IMR-90 (cell line): ENCODE measurements at places on chromosomes 2 and 18.

DNA sequence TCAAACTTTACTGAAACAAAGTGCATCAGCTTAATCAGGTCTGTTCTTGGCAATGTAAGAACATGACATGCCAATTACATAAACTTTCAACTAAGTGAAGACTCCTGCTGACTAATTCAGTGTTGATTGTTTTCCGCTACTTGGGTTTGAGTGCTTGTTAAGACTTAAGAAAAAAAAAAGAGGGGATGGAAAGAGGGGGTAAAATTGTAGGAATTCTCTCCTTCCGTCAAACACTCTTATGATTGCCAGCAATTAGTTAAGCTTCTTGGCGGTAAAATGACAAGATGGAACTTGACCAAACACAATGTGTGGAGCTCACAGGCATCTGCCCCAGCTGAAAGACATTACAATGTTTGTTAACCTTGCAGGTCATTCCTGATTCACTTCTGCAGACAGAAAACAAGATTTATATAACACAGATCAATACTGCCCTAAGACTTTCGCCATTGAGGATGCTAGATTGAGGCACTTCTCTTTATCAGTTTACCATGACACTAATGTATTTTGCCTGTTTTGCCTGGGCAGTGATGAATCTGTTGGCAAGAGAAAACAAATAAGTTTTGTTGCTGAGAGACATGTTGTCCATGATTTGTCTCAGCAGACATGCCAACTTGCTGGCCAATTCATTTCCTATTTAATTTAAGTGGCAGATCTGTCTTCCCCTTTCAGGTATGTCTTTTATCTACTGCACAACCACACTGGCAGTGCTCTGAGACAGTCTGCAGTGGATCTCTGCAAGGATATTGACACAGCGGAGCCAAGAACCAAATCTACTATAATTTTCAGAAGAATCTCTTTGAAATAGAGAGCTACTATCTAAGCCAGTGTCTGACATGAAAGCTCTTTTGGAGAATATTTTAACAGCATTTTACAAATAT lies 410.0 kb upstream of the KCNH7 start:
- DNase-seq: no peak

- DNase-seq: no peak
Observed at GRCh38 chr2:236408090-236408489, 143.9 kb upstream of the ASB18 start.

DNA sequence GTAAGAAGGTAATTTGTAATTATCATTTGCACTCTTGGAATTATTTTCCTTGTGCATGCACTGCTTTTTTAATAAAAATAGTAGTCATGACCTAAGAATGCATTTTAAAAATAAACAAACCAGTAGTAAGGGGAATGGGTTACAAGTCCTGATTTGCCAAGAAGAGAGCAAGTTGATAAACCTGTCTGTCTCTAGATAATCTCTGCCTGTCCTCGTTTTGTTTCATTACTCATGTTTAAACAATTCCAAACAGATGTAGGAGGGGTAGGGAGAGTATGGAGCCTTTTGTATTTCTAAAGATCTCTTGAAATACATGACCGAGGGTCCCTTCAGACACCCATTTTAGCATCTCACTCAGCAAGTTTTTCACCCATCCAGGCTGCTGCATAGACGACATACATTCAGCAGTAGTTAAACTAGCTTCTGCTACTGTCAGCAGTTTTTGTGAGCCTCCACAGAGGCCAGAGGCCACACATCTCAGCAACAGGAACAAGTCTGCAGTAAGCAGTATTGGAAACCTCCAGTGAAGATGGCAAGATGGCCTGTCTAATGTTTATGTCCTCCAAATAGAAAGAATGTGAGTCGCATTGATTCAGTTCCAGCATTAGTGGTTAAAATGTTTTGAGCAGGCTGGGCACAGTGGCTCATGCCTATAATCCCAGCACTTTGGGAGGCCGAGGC lies 2.3 kb upstream of the EXOC6B start:
- peak; percentile 90 for DNase-seq

DNA sequence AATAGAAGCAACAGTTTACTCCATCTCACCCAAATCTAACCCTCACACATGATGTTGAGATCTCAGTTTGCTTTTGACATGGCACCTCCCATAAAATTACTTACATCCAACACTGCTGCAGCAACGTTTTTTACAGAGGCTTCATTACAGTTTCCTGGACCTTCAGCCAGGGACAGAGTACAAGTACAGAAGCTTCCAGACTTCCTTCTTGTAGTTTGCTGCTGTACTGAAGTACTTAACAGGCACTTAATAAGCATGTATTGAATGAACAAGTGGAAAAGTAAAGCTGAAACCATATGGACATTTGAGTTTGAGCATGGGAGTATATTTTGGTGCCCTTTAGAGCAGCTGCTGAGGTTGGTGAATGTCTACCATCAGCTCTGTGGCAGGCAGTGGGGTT lies 514.2 kb downstream of the PTPRM start:
- no peak for DNase-seq

DNA sequence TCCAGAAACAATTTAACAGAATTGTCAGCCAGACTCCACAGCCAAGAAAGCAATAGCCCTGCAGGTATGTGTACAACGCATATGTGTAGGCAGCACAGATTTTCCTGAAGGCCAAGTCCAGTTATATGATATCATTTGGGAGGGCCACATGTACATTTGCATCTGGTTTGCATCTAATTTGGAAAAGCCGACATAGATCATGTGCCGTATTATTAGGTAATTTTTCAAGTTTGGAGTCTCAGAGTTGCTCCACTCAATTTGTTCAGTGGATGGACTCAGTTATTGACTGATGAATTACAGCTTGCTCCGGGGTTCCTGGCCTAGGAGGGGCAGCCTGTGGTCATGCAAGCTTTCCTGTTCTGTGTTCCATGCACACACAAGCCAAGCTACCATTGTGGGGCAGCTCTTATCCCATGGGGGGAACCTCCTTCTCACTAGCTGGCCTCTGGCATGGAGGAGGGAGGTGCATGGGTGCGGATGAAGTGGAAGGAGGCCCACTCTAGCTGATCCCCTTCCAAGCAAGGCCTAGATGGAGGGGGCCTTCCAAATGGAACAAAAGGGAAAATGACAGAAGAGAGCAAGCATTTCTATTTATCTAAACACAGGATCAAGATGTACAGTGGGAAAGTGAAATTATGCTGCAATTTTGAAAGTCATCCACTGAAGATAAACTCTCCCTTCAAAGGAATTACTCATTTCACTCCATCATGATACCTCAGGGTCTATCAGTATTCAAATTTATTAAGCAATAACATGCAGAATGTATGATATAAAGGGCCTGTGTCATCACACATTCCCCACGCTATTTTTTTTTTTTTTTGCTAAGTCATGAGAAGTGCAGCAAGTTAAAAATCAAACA lies 202.6 kb upstream of the SMAD2 start:
- no peak for DNase-seq

- DNase-seq: peak; percentile 57
Observed at GRCh38 chr2:227503433-227504406, 31.8 kb downstream of the AGFG1 start.

- DNase-seq: peak; percentile 92
Observed at GRCh38 chr2:64359892-64360657, 93.9 kb upstream of the LGALSL start.

GRCh38 chr2:59734743-59735142 lies 818.7 kb downstream of the BCL11A start:
- DNase-seq: no peak

DNA sequence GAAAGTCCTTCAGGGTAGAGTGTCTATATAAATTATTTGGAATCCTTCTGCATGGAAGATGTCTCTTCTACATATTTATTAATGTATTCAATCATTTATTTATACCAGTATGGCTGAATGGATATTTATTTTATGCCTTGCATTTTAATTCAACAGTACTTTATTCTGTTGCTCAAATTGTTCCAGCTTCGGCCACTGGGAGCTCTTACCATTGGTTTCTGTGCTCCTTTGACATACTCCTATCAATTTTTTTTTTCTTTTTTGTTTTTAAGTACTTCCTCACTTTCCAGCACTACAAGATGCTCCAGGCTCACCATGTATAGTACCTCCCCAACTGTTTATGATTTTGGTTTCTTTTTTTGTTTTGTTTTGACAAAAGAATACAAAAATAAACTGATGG lies 39.4 kb upstream of the WIPF1 start:
- no peak for DNase-seq

GRCh38 chr2:162623888-162624287 lies 214.7 kb downstream of the KCNH7 start:
- no peak for DNase-seq

DNA sequence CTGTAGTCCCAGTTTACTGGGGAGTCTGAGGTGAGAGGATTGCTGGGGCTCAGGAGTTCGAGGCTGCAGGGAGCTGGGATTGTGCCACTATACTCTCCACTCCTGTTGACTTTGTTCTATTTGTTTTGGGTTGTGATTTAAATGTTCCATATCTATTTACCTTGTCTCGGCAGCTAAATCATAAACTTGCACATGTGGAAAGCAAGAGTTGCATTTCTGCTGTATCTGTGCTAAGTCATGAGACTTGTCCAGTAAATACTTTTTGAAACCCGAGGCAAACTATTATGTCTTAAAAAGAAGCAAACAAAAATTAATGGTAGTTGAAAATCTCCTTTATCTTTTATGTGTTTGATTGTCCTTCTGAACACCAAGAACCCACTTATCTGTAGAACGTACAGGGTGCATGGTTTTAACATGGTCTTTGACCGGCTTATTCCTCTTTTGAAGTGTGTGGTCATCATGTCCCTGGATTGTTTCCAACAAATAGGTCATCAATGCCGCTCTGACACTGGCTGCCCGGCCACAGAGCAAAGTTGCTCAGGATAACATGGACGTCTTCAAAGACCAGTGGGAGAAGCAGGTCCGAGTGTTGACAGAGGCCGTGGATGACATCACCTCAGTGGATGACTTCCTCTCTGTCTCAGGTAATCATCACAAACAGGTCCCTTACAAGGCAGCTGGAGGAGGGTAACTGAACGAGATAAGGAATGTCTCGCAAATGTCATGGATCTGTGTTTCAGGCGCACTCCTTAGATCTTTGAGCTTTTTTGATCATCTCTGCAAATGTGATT lies 241.1 kb upstream of the LRRTM1 start:
- no peak for DNase-seq

- no peak for DNase-seq
Observed at GRCh38 chr2:241882091-241882625, 12.6 kb downstream of the RTP5 start.

DNA sequence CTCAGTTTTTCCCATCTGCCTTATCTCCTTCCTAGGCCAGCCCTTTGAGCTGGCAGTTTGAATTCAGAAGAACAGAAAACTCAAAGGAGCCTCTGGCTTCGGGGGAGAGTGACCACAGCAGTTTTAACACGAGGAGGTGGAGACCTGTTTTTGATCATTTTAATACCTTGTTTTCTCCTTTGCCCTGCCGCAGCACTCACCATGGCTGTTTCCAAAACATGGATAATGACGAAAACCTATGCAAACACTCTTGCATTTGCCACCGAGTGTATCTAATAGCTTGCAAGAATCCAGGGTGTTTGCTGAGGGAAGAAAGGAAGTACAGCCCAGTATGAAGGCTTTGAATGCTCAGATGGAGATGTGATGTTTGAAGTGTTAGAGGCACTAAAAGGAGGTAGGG lies 167.1 kb downstream of the PRKCE start:
- no peak for DNase-seq

DNA sequence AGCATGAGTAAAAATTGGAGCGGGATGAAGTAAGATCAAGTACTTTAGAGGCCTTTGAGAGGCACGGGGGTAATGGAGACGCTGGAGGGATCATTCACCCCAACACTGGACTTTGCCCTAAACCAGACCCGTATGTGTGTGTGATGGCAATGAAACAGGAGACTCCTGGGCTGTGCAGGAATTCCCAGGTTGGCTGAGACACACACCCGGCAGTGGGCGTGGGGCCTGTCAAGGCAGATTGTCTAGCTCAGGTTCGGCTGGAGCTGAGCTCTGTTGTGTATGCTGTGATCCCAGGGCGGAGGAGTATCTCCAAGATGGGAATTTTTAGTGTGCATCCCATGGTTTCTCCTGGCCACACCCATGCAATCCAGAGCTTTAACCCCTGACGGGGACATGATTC lies 83.2 kb upstream of the MC2R start:
- no peak for DNase-seq

GRCh38 chr2:18991177-18992168 lies 366.9 kb downstream of the OSR1 start:
- peak; percentile 78 for DNase-seq

DNA sequence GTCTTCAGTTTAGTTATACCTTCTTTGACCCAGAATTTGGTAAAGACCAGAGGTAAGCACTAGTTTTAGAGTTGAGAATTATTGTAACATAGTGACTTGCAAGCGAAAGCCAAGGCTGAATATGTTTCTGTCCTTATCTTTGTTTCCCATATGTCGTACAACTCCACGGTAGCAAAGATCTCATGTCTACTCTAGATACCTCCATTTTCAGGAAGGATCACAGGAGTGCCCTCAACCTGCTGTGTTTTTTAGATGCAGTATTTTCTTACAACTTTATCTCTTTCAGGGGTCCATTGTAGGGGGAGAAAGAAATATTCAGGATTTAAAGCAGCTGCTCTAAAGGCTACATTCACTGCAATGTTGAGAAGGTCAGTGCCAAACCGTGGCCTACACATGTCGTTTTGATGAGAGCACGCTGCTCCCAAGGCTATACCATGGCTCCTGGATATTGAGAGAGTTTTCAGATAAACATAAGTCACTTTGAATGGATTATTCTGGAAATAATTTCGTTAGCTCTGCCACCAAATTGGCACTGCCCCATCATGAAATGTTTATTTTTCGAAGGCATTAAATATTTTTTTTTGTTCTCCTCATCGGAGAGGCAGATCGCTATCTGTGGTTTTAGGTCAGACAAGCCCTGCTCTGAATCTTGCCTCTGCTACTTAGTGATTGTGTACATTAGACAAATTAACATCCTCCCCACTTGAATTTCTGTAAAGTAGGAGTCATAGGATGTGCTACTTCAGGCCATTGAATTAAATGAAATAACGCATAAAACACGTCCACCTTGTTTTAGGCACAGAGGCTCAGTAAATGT lies 2.1 kb downstream of the RHBDD1 start:
- no peak for DNase-seq

GRCh38 chr2:108382196-108382595 lies 4.4 kb downstream of the SULT1C4 start:
- DNase-seq: peak; percentile 45

DNA sequence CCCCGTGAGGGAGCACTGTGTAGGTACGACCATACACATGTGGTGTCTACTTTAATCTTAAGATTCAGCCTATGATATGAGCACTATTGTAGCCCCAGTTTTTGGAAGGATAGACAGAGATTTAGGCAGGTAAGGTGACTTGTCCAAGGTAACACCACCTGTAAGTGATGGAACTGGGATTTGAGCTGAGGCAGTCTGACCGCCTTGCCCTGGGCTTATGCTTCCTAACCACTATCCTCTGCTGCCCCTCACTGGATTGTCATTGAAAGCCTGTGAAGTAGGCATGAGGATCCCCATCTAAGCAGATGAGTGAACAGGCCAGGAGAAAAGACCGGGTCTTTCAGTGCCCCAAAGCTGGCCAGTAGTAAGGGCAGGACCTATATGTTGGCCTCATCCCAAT lies 343.8 kb downstream of the CYRIA start:
- DNase-seq: no peak

DNA sequence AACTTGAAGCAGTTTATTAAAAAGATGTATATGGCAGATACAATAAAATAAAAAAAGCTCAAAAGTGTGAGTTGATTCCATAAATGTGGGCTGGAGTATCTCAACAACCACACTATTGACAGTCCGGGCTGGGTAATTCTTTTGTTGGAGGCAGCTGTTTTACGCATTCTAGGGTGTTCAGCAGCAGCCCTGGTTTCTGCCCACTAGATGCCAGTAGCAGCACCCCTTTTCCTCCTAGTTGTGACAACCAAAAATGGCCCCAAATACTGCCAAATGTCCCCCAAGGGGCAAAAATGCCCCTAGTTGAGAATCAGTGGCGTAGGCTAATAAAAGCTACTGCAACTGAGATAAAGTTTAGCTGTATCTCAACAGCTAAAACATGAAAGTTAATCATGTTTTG lies 44.8 kb downstream of the CHMP3 start:
- no peak for DNase-seq
